Inflammatory macrophage treated with lipopolysaccharide for 4 hours (primary cell): ENCODE measurements at places on chromosomes 16 and 17.

DNA sequence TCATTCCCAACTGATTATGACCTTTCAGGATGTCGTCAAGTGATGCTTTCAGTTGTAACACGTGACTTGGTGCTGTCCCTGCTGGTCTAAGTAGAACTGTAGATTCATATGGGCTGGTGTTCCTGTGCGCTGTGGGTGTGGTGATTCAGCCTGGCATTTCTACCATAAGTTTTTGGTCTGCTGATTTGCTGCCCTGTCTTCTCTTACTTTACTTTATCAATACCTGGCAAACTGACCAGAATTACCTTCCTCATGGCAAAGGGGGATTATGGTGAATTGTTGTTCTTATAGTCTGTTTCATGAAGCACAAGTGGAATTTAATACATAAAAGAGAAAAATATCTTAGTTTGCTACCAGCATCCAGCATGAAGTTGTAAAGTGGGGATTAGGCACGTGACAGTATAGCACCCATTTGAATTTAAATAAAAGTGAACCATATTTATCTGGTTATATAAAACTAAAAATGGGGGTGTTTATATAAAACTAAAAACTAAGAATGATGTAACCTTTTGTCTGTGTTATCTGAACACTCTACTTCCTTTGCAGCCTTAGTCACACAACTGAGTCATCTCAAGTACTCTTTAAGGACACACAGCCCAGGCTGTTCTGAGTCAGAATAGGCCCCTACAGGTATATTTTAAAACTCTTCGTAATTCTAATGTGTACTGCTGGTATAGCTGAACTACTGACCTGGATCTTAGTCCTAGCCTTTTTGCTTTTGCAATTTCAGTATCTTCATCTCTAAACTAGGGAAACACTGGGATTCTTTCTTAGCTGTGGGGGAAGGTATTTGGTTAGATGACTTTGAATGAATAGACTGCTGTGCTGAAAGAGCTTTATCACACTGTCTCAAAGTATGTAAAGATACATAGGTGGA lies 28.3 kb downstream of the TTC19 start:
- DNase-seq, result peak; percentile 62

GRCh38 chr17:2693561-2694380 lies 17.8 kb downstream of the CLUH start:
- no peak for DNase-seq

DNA sequence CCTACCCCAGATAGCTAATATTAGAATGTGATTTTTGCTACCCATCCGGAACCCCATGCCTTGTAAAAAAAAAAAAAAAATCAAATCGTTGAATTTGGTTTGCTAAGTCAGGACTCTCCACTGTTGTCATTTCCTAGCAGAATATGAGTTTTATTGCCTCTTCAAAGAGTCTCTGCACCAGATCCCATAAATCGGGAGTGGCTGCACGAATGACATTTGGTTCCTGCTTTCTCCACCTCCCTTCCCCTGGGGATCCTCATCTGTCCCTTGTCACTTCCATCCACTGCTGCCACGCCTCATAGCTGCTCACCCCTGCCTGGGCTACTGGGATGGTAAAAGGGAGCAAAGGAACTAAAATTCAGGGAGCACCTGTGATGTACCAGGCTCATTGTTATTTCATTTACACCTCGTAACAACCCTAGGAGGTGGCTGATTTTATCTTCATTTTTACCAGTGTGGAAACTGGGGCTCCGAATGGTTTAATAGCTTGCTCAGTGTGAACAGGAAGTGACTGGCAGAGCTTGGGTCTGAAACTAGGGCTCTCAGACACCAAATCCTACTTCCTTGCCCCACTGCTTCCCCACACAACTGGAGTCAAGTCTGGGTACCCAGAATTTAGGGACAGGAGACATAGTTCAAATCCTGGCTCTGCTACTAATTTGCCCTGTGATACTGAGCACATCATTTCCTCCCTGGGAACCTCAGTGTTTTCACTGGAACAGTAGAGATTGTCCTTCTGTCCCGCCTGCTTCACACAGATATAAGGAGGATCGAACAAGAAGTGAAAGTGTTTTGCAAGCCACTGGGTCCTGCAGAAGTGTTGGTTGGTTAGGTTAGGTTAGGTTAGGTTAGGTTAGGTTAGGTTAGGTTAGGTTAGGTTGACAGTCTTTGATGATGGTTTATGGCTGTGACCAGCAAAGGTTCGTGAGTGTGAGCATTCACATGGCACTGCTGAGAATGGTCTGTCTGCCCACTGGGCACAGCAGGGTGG lies 585 bp upstream of the KRT36 start:
- DNase-seq, result peak; percentile 55

GRCh38 chr17:74521701-74522201 lies 9.5 kb downstream of the CD300LB start:
- DNase-seq, result peak; percentile 90

- DNase-seq, result peak; percentile 7
Observed at GRCh38 chr16:50021544-50021943, 3.5 kb upstream of the CNEP1R1 start.
